ENCODE measurements at places on chromosomes 6 and 20.

- DNase-seq, result no peak
These were observed 91.7 kb downstream of the ERMARD start for GRCh38 chr6:169843110-169843509.

DNA sequence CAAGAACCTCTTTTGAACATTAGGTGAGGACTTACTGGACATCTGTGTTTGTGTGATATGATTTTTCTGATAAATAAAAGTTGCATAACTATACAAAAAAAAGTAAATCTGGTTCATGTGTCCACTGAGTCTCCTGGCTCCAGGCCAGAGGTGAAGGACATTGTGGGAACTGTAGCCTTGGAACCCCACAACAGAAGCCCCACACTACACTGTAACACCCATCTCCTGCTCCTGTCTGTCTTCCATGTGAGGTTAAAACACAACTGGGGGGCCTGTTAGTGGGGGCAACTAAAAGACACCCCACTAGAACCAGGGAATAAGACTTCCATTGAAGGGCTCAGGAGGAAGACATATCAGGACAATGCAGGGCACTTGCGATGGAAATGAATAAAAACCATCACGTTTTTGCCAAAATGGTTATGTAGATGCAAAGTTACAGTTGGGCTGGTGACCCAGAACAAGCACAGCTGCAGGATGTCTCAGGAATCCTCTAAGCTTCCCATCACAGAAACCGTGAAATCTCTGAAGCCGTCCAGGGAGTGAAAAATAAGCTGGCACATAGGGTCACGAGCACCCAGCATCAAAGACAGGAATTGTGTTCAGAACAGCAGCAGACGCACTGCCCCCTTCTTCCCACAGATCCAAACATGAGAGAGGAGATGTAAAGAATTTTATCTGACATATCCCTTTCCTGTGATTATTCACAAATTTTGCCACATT, 36.7 kb upstream of the PCSK2 start:
- no peak for DNase-seq

GRCh38 chr20:1375515-1375914, 17.3 kb downstream of the FKBP1A start:
- no peak for DNase-seq

GRCh38 chr6:157790548-157791160, 32.4 kb upstream of the SNX9 start:
- no peak for DNase-seq

GRCh38 chr6:24927985-24928745, 7.6 kb downstream of the RIPOR2 start:
- no peak for DNase-seq

DNA sequence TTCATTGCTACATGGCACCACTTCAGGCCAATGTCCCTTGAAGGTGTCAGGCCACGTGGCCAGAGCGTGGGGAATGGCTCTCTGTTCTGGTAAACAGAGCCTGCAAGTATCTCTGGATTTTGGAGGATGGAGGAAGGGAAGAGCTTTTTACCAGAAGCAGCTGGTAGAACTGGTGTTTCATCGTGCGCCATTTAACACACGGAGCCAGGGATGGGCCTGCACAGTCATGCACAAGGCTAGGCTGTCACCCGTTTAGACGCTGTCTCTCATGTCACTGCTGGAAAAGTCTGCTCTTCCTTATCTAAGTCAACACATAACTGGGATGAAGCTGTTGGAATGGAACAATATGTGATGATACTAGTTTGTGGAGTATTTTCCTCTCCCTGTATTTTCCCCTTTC, 123.9 kb downstream of the IBTK start:
- DNase-seq, result no peak

- DNase-seq, result no peak
These were observed 184.3 kb downstream of the DST start for GRCh38 chr6:56458324-56458884.

DNA sequence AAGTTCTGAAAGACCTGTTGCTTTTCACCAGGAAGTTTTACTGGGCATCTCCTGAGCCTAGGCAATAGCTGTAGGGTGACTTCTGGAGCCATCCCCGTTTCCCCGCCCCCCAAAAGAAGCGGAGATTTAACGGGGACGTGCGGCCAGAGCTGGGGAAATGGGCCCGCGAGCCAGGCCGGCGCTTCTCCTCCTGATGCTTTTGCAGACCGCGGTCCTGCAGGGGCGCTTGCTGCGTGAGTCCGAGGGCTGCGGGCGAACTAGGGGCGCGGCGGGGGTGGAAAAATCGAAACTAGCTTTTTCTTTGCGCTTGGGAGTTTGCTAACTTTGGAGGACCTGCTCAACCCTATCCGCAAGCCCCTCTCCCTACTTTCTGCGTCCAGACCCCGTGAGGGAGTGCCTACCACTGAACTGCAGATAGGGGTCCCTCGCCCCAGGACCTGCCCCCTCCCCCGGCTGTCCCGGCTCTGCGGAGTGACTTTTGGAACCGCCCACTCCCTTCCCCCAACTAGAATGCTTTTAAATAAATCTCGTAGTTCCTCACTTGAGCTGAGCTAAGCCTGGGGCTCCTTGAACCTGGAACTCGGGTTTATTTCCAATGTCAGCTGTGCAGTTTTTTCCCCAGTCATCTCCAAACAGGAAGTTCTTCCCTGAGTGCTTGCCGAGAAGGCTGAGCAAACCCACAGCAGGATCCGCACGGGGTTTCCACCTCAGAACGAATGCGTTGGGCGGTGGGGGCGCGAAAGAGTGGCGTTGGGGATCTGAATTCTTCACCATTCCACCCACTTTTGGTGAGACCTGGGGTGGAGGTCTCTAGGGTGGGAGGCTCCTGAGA, at the start of gene HFE:
HFE (plus strand) TSS at position 146 of the 832 bp plus-strand sequence; CDS start at position 158, 12 bp downstream.
- no peak for DNase-seq

Data from GM13977 (cell line).